ENCODE measurements at places on chromosomes 11 and 22.

DNA sequence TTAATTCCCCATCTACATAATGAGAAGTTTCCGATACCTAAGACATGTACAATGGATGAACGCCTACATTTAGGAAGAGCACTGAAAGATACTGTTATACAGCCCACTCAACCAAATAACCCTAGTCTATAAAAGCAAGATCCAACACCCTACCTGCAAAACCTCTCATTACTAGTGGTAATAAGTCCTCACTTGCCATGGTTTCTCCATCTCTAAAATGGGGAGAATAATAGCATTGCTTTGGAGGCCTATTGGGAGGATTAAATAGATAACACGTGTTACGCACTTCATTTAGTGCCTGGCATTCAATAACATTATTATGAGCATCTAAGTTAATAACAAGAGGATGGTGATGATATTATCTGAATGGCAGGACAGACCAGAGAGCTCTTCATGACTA is 16.9 kb downstream of the LGR4 start:
- DNase-seq = no peak

GRCh38 chr22:36775586-36775963 is 344 bp downstream of the IFT27 start:
- no peak for DNase-seq

DNA sequence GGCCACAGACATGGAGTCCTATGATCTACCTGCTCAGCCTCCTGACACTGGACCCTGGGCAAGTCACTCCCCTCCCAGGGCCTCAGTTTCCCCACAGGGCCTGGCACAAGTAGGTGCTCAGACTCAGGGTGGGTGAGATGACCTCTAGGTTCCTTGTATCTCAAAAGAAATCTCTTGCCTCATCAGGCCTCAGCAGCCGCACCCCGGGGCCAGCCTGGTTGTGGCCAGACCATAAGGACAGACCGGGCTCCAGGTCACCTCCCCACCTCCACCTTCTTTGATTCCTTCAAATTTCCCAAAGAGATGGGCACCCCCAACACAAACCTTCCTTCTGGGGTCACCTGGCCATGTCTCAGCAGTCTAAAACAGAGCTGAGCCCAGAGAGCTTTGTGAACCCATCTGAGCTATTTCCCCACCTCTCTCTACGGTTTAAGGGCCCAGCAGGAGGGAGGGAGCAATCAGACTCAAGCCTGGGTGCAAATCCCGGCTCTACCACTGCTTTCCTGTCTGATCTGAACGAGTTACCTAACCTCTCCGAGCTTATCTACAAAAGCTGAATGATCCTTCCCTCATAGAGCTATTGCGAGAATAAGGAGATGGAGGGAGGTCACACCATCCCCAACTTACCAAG is 2.5 kb upstream of the APOL4 start:
- DNase-seq = no peak

DNA sequence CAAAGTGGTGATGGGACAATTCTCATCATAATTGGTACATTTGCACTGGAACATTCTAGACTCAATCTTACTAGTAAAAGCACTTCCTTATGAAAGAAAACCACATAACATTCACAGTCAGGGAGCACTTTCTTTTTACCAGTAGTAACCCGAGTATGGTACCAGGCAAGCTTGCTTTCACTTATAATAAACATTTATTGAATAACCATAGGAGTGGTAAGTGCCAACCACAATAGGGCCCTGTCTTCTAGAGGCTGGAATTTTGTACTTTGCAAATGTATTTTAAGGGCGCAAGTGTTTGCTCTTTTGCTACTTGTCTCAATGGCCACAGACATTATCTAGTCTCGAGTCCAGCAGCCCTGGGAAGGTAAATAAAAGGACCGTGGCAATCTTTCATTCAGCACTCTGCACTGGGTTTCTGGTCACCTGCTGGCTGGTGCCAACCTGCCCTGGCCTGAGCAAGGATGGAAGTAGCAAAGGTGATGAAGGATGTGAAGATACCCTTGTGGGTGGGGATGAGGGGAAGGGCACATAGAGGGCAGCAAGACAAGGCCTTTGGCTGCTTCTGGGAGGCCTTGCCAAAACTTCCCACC is 24.2 kb downstream of the C22orf31 start:
- DNase-seq = no peak

DNA sequence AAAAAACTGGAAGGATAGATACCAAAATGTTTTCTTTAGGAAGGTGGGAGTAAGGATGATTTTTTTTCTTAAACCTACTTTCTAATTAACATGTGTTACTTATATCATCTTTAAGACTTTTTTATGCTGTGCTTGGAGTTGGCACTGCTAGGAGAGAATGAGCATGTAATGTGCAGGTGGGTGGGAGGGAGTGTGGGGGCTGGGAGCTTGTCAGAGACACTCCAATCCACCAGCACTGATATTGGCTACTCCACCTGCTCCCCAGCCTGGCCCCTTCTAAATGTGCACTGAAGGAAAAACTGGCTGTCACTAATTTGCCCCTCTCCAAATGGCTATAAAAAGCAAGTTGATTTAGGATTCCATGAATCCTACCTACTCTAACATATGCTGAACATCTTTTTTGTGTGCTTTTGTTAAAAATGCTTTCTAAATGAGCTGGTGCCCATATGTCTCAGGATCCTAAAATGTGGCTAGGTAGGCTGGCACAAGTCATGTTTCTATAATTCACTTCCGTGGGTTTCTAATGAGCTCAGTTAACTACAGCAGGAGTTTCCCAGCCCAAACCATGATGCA is 44.3 kb upstream of the BMAL1 start:
- DNase-seq = no peak

DNA sequence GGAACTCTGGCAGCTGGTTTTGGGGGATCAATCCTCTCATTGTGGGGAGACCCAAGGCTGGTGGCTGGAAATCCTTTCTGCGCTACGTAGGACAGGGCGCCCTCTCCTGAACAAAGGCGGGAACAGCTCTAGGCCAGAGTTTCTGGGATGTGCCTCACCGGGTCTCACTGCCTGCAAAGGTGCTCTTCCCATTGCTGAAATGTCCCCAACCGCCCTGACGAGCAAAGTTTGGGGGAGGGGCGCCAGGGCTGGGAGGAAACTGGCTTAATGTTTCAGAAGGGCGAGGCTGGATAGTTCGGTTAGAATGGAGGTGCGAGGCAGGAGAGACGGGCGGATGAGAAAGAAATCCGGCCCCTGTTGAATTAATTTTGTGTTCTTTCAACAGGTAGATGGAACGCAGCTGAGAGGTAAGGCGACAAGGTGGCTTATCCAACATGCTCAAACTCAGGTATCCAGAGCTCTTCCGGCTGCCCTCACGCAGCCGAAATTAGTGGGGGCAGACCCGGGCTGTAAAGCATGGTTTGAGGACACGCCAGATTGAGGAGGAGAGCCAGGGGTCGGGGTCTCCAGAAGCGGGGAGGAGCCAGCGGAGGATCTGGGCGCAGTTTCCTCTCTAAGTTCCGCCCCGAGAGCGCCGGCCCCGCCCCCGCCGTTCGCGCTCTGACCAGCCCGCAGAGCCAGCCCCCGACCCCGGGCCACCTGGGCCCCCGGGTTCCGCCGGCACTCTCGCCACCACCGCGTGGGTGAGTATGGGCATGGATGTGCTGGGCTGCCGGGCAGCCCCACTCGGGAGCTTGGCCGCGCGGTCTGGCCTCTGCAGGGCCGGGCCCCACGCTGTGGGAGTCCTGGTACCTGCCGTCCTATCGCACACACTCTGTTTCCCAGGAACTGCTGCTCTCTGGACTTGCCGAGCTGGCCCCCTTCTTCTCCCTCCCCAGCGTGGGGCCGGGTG is at the start of gene PGAP2:
PGAP2 (plus strand) TSS at position 652 of the 952 bp plus-strand sequence. CDS start 2,700 bp downstream, outside the sequence.
- DNase-seq = no peak
